ENCODE measurements at places on chromosomes 4 and X.

DNA sequence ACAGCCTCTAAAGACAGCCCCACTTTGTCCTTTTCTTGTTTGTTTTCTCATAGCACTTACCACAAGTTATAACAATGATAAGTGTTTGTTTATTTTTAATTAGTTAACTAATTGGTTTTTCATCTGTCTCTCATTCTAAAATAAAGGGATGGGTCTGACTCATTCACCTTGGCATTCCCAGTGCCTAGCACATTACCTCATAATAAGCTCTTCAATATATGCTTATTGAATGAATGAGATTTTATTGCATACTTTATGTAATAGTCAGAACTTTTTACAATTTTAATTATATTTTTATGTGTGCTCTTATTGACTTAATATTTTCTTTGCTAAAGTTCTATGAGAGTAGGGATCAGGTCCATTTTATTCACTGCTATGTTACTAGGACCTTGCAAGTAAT, 22.8 kb upstream of the PRKG2 start:
- DNase-seq = no peak

DNA sequence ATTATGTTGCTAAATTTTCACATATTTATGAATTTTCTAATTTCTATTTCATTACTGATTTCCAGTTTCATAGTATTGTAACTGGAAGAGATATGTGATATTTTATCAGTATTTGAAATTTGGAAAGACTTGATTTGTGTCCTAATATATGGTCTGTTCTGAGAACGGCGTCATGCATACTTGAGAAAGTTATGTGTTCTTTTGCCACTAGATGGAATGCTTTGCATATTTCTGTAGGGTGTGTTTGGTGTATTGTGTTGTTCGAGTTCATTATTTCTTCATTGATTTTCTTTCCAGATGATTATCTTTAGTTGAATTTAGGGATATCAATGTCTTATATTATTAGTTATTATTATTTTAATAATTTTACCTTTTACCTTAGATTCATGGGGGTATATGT, 110.6 kb upstream of the ITM2A start:
- no peak for DNase-seq

- no peak for DNase-seq
Observed at GRCh38 chr4:38242822-38243387, 282.7 kb downstream of the PTTG2 start.

- DNase-seq = no peak
Observed at GRCh38 chr4:142034101-142034500, 397.7 kb downstream of the IL15 start.

GRCh38 chrX:151396042-151396824, 773 bp upstream of the VMA21 start:
- DNase-seq = no peak

DNA sequence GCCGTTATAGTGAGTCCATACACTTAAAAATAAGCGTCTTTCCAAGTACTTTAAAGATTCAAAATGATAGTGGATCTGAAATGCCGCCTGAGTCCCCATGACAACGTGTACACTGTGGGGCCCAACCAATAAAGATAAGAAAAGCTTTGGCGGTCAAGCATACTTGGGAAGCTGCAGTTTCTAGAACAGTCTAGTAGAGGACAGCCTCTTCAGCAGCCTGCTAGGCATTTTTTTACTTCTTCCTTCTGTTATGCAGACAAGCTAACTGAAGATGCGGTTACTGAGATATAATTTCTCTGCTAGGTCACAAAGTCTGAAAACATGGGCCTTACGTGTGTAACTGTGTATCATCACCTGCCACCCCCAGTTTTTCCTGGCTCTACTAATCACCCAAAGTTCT, 402 bp upstream of the UPRT start:
- no peak for DNase-seq

DNA sequence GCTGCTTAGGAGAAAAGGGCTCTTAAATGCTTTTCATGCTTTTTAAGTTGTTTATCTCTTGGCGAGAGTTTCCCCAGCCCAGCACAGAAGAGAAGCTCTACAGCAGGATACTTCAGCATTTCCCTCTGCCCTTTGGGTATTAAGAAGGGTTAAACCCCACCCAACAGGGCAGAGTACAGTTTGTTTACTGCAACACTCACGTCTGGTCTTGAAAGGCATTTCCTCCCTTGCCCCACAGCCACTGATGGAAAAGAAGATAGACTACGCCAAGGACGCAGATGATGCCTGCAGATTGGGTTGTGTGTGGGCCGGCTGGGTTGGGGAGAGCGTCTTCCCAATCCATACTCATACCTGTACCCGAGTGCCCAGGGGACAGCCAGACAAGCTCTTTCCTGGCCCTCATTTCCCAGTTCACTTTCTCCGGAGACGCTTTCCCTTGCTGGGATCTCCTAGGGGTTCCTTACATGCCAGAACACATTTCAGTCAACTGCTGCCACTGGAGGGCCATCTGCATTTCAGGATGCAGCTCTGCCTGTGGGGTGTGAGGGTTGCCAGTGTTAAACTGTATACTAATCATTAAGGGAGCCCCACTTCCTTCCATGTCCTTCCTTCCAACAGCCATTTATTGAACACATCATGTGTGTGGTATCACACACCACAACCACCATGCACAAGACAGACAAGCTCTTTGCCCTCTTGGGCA, 96.5 kb upstream of the DHX15 start:
- DNase-seq = no peak

- DNase-seq = no peak
Observed at GRCh38 chrX:30468471-30468870, 109.1 kb downstream of the TASL start.

GRCh38 chr4:55834086-55834795, 14.7 kb downstream of the EXOC1L start:
- DNase-seq = no peak

GRCh38 chr4:118797558-118798142, 38.3 kb downstream of the SEC24D start:
- DNase-seq = no peak
